ENCODE measurements at places on chromosomes 4 and X.

DNA sequence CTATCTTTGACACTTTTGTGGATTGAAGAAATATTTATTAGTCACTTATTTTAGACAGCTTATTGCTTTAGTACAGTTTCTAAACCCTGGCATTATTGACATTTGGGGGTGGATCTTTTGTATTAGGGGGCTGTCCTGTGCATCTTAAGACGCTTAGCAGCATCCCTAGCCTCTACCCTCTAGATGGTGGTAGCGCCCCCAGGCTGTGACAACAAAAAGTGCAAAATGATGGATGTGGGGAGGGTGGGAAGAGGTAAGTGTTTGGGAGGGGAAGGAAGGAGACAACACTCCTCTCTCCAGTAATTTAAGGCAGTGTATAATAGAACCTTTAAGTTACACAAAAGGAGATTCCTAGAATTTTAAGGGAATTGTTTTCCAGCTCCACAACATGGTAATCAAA is 1210.6 kb downstream of the C4orf33 start:
- H3K27ac ChIP-seq = no peak overlapping the region
- H3K4me1 ChIP-seq = no peaks in the 10 kb centered on the region
- DNase-seq = no peak
- no peak overlapping the region for H3K4me3 ChIP-seq

DNA sequence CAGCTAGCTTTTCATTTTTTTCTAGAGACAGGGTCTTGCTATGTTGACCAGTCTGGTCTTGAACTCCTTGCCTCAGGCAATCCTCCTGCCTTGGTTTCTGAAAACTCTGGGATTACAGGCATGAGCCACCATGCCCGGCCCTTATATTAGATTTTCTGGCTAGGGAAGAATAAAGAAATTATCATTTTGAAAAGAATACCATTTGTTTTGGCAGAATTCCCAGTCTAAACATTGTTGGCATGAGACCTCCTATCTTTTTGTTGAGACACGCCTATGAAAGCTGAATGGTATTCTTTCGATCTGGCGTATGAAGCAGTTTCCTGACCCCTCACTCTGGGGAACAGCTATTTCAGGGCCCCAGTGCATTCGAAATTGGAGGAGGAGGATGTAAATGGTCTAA is 107.0 kb downstream of the REPS2 start:
- H3K4me1 ChIP-seq = no peaks in the 10 kb centered on the region
- H3K4me3 ChIP-seq = no peak overlapping the region
- no peaks in the 10 kb centered on the region for H3K36me3 ChIP-seq
- no peak overlapping the region for H3K27ac ChIP-seq
- peaks cover 3% of the 10 kb centered on the region for H3K27me3 ChIP-seq
- no peak for DNase-seq

- DNase-seq = no peak
- H3K27me3 ChIP-seq = no peaks in the 10 kb centered on the region
- no peaks in the 10 kb centered on the region for H3K36me3 ChIP-seq
- no peak overlapping the region for H3K4me3 ChIP-seq
These were observed 150.5 kb downstream of the TBCK start for GRCh38 chr4:106165351-106166010.

DNA sequence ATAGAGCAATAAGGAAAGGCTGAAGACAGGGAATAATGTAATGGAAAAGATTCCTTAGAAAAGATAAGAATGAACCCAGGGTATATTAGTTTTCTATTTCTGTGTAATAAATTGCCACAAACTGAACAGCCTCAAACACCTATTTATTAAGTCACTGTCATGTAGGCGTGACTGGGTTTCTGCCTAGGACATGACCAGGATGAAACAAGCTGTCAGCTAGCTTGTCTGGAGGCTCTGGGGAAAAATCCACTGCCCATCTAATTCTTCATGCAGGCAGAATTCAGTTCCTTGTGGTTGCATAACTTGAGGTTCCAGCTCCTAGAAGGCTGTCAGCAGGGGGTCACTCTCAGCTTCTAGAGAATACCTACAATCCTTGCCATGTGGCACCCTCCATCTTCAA is 277.7 kb downstream of the TMA16 start:
- no peak overlapping the region for H3K27ac ChIP-seq
- no peaks in the 10 kb centered on the region for H3K36me3 ChIP-seq
- H3K4me3 ChIP-seq = no peak overlapping the region
- no peaks in the 10 kb centered on the region for H3K27me3 ChIP-seq

GRCh38 chrX:149205937-149206336 is 299.2 kb downstream of the IDS start:
- no peaks in the 10 kb centered on the region for H3K4me1 ChIP-seq
- H3K27ac ChIP-seq = no peak overlapping the region
- H3K36me3 ChIP-seq = no peaks in the 10 kb centered on the region
- no peak for DNase-seq
- no peaks in the 10 kb centered on the region for H3K27me3 ChIP-seq

GRCh38 chrX:101550362-101550750 is at the start of gene ARMCX1:
ARMCX1 (plus strand) TSS chrX:101550547; CDS start chrX:101552931, 2,384 bp downstream.
- peaks cover 10% of the 10 kb centered on the region for H3K36me3 ChIP-seq
- H3K27ac ChIP-seq = peak within 1 kb of the TSS; percentile 94
- peak; percentile 87 for DNase-seq
- peak within 1 kb of the TSS; percentile 77 for H3K4me3 ChIP-seq

- H3K27ac ChIP-seq = no peak overlapping the region
- DNase-seq = peak; percentile 35
- H3K27me3 ChIP-seq = peaks cover 6% of the 10 kb centered on the region
These were observed 20.6 kb downstream of the NSG1 start for GRCh38 chr4:4407299-4408131.

DNA sequence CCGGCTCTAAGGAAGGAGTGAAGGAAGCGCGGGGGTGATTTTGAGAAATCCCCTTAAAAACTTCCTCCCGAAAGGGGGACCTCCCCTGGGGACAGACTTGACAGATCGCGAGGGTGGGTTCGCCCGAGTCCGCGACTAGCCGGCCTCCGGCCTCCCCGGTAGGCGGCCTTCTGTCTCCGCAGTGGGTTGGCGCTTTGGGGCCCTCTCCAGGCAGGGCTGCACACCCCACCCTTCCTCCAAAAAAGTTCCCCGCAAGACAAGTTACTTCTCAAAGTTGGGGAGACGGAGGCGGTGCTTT is 24.8 kb downstream of the HOPX start:
- H3K27ac ChIP-seq = no peak overlapping the region
- no peak for DNase-seq
- peak overlapping the region; percentile 67 for H3K4me3 ChIP-seq
- peaks cover 74% of the 10 kb centered on the region for H3K27me3 ChIP-seq
- peaks cover 6% of the 10 kb centered on the region for H3K4me1 ChIP-seq
- H3K36me3 ChIP-seq = no peaks in the 10 kb centered on the region

Data from osteoblast (primary cell).